ENCODE measurements at places on chromosomes 2 and 18. TPM values are rescaled to one million over a fixed set of nuclear protein-coding genes. Genes with fewer than 3 reads are reported as not detected.

Gene MC2R
- total RNA-seq, result not detected

Gene MYO5B
- 52.7 TPM for total RNA-seq

Gene RPRM
- total RNA-seq, result not detected

Gene SCG2
- total RNA-seq, result 4.2 TPM

Gene ANKRD30B
- total RNA-seq, result 0.06 TPM

Gene TAF4B
- total RNA-seq, result 3.8 TPM

Gene DSC3
- 0.19 TPM for total RNA-seq

Gene POTEJ
- not detected for total RNA-seq
